ENCODE measurements at places on chromosomes 6 and 20.

DNA sequence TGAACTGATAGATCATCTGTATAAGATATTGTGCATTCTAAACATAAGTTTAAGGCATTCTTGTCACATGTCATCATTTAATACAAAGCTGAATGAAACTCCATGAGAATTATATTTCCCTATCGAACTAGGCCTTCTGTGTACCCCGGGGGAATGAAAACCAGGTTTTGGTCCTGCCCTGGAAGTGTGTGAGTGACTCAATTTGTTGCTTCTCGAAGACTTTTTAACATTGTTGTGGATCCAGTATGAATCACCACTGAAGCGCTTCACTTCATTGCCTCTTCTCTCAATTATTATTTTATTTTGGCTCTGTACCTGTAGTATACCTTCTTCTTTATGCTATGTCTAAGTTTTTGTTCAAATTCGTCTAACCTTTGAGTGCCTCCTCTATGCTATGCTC is 150.8 kb downstream of the GRIK2 start:
- no peak for DNase-seq

DNA sequence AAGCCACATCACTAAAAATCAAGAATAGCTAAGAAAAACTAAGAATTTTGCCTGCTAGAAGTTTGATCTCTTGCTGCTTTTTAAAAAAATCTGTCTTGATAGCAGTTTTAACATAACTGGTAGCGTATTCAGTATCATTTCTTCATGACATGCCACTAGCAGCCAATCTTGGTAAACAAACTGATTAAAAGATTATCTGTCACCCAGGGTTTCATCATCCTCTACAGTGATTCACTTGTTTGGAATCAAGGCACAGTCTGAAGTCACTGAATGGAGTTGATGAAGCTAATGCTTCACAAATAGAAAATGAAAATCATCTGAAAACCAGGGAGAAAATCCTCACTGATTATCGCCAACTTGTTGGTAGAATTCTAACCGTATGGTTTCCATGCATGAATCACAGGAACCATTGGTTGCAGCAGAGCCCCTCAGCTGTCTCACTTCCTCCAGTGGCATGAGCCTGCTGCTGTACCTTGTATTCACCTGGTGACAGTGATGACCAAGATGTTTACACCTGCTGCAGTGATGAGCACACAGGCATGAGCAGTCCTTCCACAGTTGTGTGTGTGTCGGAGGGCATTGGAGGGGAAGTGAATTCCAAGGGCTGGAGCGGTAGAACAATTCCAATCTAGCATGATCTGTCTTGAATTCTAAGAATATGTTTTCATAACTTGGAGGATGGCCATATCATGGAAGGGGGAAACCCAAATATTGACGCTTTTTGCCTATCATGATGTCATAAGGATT is 275.0 kb downstream of the KHDC1L start:
- DNase-seq: no peak

GRCh38 chr6:21050935-21051334 is 516.7 kb downstream of the CDKAL1 start:
- no peak for DNase-seq

DNA sequence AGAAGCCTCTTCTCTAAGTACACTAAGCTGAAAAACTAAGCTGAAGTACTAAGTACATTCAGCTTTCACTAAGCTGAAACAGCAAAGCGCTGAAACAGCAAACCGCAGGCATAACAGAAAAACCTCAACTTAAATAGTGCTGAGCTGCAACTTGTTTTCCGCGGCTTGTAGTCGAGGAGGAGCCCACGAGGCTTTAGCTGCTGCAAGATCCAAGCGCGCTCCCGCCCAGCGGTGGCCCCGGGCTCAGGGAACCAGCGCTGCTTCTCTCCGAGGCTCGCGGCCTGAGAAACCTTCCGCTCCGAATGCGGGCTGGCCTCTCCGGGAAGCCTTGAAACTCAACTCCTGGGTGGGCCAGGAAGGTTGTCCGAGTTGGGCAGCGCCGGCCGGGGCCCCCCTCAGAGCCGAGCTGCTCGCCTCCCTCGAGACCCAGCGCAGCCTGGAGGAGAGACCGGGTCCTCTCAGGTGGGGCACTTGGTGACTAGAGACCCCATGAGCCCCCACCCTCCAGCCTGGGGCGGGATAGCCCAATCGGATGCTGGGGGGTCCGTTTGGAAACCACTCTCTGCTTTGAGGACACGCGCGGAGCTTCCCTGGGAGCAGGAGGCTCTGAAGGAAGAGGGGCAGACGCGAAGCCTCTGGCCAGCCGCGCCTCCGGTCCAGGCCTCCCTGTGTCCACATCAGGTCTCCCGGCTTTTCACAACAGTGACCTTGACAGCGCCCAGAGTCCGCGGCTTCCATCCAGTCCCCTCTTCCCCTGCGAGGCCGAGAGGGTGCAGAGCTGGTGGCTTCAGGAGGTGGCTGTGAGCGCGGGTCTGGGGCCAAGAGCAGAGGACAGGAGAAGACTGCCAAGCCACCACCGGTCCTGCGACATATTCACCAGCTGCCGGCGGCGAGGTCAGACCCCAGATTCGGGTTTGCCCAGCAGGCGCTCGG is 38.1 kb upstream of the HLA-E start:
- DNase-seq: peak; percentile 55

DNA sequence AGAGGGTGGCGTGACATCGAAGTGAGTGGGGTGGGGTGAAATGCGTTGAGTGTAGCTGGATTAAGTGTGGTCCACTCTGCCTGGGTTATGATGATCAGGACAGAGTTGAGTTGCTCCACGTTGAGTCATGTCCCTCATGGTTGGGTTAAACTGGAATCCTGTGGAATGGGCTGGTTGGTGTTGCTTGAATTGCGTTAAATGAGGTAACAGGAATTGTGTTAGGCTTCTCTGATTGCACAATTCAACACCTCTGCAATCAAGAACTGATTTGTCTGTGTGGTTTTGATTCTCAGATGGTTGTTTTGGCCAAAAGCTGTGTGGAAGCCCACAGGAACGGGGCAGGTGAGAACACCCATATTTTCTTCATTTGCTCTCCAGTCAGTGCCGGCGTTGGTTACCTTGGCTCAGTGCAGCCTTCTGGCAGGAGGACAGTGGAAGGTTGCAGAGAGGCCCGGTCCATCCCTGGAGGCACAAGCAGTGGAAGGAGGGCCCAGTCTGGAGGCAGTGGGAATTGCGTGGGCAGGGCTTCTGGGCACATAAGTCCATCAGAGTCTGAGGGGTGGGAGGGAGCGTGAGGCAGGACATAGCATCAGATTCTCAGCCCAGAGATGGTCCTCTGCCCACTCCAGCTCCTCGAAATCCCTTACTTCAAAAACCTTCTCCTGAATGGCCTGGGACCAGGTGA is 11.6 kb downstream of the NOTCH4 start:
- DNase-seq: no peak

DNA sequence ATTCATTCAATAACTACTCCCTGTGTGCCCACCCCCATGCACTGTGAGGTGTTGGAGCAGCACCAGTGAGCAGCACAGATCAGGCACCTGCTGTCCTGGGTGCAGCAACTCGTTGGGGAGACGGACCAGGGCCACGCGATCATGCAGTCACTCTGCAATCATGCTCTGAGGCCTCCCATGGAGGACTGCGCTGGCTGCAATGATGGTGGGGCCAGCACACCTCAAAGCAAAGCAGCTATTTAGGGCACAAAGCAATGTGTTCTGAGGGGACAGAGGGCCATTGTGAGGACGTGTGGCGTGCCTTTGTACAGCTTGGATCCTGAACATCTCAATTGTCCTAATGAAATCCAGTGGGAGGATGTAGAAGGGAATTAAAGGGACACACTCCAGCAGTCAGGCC is 41.0 kb upstream of the MPC1 start:
- DNase-seq: no peak

DNA sequence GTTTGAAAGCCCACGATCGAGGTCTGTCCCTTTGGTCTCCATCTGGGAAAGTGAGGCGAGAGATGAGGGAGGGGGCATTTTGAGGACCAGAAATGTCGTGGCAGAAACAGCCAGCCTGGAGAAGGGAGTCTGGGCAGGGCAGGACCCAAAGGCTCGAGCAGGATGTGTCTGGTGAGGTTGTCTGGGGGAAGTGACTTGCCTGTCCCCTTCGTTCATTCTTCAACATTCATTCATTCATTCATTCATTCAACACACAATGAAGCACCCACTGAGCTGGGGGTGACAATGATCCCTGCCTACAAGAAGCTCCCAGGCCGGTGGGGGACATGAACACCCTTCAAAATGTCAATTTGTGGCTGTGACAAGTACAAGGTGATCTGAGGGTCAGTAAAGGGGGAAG is 80.5 kb downstream of the CEBPB start:
- DNase-seq: no peak

- DNase-seq: no peak
Observed at GRCh38 chr20:33853507-33853813, 42.3 kb downstream of the CHMP4B start.

DNA sequence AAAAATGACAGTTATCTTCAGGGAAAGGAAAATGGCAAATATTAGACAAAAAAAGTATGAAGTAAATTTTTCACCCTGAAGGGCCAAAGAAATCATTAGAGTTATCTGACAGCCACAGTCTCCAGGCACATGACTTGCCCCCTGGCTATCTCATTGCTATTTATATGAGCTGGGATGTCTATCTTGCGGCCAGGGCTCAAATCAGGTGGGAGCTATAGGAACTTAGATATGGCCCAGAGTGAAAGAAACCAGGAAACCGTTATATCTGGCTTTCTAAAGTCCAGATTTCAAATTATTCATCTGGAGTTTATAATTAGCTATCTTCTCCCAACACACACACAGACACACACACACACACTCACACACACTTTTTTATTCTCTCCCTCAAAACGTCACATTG is 135.3 kb upstream of the EEF1E1 start:
- DNase-seq: no peak

DNA sequence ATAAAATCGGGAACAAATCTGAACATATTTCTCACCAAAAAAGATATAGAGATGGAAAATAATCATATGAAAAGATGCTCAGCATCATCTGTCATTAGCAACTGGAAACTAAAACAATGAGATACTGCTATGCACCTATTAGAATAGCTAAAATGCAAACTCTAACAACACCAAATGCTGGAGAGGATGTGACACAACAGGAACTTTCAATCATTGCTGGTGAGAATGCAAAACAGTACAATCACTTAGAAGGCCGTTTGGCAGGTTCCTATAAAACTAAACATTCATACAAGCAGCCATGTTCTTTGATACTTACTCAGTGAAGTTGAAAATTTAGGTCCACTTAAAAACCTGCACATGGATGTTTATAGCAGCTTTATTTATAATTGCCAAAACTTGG is 67.0 kb downstream of the FAM50B start:
- no peak for DNase-seq

GRCh38 chr20:26167499-26167898 is 470.8 kb upstream of the ZNF337 start:
- no peak for DNase-seq

DNA sequence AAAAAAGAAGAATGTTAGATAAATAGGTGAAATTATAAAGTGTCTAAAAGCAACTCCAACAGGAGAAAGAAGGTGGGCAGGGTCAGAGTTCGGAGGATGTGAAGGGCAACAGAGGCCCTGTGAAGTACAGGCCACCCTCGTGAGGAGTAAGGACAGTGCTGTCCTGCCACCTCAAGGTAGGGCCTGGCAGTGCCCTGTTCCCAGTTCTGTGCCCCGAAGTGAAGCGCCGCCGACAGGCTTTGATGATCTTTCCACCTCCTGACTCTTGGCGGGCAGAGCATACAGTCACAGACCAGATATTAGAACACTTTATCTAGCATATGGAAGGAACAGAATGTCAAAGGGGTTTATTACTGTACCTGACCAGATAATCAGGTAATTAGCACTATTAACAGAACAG is 75.8 kb downstream of the GJA10 start:
- no peak for DNase-seq

DNA sequence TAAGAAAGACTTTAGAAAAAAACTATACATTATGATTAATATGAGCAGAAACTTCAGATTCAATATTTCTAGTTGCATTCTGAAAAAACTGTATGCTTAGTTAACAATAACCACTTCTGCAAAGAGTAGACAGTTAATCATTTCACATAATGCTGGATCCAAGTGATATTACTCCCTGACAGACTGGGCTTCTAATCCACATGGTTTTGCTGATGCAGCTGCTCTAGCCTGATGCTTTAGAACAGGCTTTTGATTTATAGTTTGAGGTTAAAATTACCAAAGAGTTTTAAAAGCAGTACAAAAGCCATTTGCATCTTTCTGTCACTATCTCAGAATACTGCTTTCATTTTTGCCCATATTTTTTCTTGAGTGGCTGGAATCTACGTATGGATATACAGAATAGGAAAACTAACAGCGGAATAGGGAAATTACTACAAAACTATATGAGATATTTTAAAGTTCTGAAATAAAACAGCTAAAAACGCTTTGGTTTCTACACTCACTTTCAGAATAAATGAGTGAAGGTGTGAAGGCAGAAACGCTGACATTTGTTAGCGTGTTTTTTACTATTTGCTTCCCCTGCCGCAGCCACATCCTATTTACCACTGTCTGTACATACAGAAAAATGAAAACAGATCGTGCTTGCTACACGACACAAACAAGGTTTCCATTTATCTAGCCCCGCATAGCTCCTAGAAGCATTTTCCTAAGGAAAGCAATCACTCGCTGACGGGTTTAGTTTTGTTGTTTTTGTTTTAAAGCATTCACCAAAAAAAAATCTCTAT is 61.7 kb downstream of the METTL24 start:
- DNase-seq: no peak

DNA sequence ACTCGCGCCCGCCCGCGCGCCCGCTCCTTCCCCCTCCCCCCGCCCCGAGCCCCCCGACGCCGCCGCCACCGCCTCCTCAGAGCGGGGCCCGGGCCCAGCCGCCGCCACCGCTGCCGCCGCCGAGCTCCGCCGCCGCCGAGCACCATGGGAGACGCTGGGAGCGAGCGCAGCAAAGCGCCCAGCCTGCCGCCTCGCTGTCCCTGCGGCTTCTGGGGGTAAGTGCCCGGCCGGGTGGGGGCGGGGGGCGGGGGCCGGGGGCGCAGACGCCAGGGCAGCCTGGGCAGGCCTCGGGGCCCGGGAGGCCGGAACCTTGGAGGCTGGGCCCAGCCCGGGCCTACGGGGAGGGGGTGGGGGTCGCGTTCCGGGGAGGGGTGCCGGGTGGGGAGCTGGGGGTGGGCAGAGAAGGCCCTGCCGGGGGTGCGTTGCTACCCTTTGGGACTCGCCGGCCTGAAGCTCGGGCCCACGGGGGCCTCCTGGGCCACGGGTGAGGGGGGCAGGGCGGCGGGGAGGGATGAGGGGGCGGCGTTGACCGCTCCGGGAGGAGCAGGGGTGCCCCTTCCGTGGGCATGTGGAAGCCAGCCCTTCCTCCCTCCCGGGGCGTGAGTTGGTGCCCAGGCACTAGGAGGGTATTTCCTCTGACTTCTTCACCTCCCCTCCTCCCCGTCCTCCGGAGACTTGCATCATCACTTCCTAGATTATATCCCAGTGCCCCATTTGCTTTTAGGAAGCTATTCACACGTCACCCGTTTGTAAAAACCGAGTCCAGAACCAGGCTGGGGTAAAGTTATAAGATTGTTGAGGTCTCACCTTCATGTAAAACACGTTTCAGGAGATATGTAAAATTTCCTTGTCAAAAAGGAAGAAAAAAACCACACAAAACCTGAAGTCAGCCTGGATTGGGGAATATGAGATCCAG is 533 bp downstream of the ZFAND3 start:
- peak; percentile 39 for DNase-seq

Data from activated CD4-positive, alpha-beta T cell treated with anti-CD3 and anti-CD28 coated beads, Interleukin-2, amount 50 U/mL, for 4 hours (primary cell).